ENCODE measurements at places on chromosomes 11 and 22.

GRCh38 chr22:49934891-49935557 lies 16.6 kb downstream of the CRELD2 start:
- DNase-seq = peak; percentile 85

- DNase-seq = peak; percentile 73
Observed at GRCh38 chr11:2385156-2386151, 8.3 kb downstream of the CD81 start.

DNA sequence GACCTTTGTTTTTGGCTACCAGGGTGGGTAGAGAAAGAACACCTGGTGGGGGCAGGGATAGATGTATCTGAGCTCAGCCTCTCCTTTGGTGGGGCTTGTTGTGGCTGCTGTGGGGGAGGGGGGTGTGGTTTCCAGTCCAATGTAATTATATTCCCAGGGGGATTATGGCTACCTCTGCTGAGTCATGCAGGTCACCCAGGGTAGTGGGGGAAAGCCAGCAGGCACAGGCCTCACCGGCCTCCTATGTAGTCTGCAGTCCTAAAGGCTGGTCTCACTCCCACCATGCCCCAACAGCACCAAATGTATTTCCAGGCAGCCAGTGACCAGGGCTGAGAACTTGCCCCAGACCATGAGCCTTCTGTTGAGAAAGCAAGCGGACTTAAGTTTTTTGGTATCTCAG lies 119.6 kb downstream of the DYNC2H1 start:
- no peak for DNase-seq

DNA sequence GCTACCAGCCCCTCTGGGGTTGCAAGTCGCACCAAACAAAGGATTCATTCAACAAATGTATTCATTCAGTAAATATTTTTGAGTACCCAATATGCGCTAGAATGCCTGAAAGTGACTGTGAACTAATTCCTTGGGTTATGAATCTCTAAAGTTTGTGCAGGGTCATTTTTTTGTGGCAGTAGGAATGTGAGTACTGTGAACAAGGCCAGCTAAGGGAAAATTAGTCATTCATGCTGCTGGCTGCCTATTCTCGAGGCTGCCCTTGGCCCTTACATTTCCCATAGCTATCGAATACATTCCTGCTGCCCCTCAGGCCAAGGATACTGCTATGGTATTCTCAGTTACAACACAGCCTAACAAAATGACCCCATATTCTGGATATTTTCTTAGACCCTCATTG lies 141.6 kb downstream of the TRPC6 start:
- DNase-seq = no peak

DNA sequence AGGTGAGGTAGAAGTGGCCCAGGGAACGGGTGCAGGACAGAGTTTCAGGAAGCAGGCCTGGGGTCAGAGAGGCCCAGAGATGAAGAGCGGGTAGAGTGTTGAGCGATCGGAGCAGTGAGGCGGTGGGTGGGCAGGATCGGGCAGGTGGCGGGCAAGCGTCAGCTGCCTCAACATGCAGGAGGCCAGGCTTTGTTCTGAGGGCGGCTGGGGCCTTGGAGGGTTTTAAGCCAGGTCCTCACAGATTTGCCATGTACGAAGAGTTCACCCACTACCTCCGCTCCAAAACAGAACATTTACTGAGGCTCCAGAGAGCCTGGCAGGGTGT lies 29.4 kb downstream of the FLRT1 start:
- no peak for DNase-seq

DNA sequence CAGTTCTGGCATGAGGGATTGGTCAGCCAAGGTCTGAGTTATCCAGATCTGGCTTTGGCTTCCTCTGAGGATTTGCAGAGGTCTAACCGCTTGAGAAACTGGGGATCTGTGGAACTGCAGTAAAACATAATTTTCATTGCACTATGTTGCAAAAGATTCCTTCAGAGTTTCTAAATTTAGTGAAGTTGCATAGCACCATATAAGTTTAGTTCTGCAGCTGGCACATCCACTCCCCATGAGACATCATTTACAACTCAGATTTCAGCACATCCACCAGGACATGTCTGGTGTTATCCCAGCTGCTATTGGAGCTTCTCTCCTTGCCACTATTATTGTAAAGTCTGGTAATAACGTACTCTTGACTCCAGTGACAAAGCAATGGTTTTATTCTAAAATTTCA lies 181.5 kb downstream of the CWF19L2 start:
- no peak for DNase-seq

DNA sequence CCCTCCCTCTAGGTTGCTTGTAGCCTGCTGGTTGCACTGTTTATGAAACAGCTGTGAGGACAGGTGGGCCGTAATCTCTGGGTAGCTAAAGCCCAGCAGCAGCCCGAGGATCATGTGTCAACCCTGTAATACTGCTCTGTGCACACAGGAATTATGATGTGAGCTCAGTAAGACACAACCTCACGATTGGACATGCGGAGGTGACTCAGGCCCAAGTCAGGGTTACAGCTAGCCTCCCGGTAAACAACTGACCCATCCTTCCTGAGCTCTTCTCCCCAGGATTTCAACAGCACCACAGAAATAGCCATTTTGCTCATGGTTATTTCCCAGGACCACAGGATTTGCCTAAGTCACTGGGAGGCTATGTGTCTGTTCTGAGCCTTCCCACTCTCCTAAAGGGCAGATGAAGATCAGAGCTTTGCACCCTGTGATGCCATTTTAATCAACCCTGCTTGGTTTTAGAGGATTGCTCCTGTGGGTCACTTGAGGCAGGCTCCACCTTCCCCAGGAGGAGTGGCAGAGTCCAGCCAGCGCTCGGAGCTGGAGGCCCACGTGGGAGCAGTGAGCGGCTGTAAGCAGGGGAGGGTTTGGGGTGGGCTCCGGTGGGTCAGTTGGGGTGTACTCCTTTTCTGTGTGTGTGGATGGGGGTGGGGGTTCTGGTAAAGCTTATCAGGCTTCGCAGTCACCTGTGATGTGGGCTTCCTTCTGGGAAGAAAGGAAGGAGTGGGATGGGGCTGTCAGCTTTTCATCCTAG lies at the start of gene AMPD3:
TSS of gene AMPD3 (plus strand) at position 387 of the 754 bp plus-strand sequence. CDS start 6,256 bp downstream, outside the sequence.
- no peak for DNase-seq

- no peak for DNase-seq
Observed at GRCh38 chr22:49566141-49566541, 261.5 kb downstream of the BRD1 start.

GRCh38 chr11:33520112-33520511 lies 180.5 kb downstream of the C11orf91 start:
- DNase-seq = no peak

DNA sequence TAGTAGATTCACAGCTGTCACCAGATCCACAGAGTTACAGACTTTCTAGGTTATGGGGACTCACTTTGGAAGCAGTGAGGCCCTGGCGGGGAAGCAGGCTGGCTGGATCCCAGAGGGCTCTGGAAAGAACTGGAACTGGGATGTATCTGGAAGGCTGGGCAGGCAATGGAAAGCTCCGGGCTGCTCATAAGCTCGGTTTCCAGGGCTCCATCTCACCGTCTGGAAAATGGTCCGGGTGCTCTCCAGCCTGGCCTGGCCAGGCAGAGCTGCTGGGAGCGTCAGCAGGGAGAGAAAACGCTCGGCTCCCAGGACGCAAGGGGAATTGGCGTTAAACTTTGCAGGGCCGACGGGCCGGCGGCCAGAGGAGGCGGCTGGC lies 335 bp upstream of the SEZ6L start:
- DNase-seq = no peak

DNA sequence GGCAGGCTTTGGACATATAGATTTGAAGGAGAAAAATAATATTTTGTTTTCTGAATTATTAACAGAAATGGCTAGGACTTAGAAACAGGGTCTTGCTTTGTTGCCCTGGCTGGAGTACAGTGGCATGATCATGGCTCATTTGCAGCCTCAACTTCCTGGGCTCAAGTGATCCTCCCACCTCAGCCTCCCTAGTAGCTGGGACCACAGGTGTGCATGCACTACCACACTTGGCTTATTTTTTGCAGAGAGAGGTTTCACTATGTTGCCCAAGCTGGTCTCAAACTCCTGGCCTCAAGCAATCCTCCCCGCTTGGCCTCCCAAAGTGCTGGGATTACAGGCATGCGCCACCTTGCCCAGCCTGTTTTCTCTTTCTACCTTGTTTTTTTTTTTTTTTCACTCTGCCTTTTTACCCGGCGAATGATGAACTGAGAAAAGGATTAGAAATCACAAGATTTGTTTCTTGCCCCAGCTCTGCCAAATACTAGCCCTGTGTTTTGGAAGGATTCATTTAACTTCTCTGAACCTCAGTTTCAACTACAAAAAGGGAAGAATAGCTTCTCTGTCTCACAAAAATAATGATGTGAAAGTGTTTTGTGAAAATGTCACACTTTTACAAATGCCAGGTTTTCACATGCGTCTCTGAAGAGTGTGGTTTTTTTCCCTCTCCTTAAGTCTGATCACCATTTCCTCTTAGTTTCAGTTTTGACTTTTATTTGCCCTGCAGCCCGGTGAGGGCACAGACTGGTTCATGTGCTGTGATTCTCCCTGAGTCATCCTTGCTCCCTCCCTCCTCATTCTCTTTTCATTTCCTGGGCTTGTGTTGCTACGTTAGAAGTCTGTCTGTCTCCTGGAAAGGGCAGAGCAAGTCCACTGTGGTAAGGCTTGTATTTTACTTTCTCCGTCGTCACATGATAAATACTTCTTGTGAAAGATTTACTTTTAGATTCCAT lies 67.7 kb downstream of the BCL2L13 start:
- DNase-seq = peak; percentile 53

DNA sequence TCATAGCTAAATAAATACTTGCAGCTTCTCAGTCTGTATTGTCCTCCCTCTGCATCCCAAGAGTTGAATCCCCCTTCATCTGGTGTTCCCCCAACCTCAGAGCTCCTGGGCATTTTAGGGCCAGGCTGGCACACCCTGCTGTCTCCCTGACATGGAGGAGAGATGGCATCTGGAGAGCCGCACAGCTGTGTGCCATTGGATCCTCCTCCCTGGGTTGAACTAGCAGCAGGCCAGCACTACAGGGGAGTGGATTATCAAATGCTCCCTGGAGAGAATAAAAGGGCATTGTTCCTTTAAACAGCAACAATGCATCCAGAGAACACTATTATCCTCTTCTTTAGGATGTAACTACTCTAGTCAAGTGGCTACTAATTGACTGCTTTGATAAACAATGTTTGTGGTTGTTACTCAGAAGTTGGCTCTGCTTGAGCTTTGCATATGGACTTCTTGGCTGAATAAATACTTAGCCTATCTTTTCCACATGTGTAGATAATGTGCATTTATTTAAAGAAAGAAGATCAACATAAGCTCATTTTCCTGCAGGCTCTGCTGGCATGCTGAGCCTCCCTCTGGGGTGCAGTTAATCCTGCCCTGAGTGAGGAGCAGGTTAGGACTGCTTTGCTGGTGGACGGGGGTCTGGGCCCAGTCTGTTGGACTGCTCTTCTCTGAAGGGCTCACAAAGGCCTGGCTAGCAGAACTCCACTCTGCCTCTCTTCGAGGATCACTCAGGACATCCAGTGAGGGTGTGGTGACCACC lies 897.2 kb downstream of the TBC1D22A start:
- no peak for DNase-seq

DNA sequence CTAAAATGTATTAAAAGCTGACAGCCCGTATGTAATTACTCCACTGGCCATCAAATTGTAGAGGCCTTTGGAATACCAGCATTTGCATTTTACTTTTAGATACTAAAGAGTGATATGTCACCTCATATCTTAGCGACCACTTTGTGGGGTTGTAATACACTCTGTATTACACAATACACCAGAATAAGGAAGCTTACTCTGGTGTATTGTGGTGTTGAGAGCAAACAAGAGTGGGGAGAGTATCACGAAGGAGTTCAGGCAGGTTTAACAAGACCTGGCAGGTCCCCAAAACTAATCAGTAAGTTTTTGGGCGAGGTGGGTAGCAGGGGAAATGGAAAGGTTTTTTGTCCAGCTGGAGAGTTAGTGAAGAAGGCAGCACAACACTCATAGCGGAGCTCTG lies 3.2 kb downstream of the NUP50 start:
- no peak for DNase-seq

DNA sequence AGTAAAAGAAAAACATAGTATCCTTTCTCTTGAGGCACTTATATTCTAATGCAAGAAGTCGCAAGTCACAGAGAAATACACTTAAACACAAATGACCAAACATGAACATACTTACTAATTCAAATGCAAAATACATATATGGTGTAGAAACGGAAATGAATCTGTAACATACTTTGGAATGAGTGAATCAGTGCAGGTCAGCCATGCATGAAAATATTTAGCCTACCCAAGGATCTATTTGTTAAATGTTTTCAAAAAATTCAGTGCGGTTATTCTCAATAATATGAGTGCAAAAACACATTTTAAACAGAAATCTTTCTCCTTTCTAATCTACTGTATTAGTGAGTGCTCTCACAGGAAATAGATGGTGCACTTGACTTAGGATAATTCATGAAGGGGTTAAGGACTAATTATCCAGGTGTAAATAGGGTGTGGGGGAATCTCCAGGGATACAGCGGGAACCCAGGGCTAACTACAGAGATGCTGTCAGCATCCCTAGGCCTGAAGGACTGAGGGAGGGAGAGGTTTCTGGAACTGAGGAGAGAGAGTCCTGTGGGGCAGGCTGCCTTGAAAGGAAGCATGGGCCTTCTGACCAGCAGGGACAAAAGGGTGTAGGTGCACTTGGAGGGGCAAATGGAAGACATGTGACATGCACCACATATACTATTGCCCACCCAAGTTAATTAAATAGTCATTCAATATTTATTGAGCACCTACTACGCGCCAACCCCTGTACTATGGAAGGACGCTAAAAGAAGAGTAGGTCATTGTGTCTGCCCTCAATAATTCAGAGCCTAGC lies 139.2 kb downstream of the MAML2 start:
- DNase-seq = no peak

- no peak for DNase-seq
Observed at GRCh38 chr22:38271927-38272372, 860 bp downstream of the TMEM184B start.

DNA sequence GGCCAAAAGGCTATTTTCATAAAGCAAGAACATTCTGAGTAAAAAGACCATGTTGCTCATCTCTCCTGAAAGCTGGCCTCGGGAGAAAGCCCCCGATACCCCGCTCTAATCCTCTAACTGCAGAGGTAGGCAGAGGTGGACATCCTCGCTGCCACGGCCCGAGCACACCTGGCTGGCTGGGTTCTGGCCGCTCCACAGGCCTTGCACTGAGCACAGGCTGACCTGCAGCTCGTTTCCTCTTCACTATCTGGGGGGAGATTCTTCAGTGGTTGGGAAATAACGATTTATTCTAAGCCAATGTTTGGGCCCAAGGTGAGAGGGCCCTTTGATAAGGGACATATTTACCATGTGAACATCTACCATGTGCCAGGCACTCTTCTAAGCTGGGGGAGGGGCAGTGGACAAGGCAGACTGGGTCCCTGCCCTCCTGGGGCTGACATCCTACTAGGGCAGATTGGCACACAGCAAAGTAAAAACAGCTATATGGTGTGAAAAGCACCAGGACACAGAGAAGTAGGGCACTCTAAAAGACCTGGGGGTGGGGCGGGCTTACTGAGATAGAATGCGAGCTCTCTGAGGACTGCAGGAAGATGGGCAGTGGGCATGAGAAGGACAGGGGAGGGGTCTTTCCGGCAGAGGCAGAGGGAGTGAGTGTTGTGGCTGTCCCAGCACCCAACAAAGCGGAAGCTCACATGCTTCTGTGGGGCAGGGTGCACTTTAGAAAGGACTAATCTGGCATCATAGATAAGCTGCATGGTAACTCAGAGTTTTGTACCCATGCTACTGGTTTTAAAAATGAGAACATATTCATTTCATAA lies 65.5 kb upstream of the ARFGAP3 start:
- no peak for DNase-seq

GRCh38 chr11:107722662-107723061 lies 10.8 kb upstream of the SLN start:
- no peak for DNase-seq

All from naive B cell (primary cell).